ENCODE measurements at places on chromosomes 5 and 9.

DNA sequence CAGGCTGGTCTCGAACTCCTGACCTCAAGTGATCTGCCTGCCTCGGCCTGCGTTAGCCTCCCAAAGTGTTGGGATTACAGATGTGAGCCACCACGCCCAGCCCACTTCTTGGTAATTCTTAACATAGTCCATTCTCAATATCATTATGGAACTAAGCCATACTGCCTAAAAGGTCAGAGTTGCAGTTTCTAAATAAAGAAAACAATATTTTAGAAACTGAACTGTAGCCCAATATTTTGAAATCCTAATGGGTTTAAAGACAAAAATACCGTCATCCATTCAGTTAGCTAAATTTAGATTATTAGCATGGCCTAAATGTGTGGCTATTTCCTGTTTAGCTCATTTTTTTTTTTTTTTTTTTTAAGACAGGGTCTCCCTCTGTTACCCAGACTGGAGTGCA lies 99.5 kb downstream of the USP20 start:
- peak; percentile 37 for DNase-seq

DNA sequence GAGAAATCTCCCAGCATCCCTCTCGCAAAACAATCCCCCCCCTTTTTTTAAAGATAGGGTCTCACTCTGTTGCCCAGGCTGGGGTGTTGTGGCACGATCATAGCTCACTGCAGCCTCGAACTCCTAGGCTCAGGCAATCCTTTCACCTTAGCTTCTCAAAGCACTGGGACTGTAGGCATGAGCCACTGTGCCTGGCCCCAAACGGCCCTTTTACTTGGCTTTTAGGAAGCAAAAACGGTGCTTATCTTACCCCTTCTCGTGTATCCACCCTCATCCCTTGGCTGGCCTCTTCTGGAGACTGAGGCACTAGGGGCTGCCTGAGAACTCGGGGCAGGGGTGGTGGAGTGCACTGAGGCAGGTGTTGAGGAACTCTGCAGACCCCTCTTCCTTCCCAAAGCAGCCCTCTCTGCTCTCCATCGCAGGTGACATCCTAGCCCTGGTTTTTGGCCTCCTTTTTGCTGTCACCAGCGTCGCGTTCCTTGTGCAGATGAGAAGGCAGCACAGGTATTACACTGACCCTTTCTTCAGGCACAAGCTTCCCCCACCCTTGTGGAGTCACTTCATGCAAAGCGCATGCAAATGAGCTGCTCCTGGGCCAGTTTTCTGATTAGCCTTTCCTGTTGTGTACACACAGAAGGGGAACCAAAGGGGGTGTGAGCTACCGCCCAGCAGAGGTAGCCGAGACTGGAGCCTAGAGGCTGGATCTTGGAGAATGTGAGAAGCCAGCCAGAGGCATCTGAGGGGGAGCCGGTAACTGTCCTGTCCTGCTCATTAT lies 6.8 kb downstream of the CA9 start:
- no peak for DNase-seq

- DNase-seq: no peak
Measured at GRCh38 chr9:27421577-27421976, 102.5 kb upstream of the IFNK start.

DNA sequence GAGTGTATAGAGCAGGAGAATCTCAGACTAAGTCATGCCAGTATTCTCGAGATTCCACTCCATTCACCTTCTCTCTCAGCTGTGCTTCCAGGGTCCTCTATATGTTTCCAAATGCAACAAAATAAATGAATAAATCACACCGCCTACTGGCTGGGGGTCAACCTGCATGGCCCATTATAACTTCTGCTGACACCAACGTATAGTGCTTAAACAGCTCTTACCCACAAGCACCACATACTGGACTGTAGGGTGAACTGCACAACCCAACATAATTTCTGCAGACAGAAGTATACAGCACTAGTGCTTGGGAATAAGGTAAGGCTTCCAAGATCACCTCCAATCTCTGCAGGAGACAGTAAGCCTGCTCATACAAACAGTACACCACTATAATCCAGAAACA lies 33.1 kb upstream of the HTR4 start:
- DNase-seq: no peak

- no peak for DNase-seq
Measured at GRCh38 chr5:151750121-151750520, 8.3 kb downstream of the ATOX1 start.

- no peak for DNase-seq
Measured at GRCh38 chr9:16964228-16964627, 93.8 kb upstream of the BNC2 start.
